ENCODE measurements at places on chromosomes 13 and 19.

GRCh38 chr13:84187626-84188025 is 305.4 kb upstream of the SLITRK1 start:
- no peak for DNase-seq

DNA sequence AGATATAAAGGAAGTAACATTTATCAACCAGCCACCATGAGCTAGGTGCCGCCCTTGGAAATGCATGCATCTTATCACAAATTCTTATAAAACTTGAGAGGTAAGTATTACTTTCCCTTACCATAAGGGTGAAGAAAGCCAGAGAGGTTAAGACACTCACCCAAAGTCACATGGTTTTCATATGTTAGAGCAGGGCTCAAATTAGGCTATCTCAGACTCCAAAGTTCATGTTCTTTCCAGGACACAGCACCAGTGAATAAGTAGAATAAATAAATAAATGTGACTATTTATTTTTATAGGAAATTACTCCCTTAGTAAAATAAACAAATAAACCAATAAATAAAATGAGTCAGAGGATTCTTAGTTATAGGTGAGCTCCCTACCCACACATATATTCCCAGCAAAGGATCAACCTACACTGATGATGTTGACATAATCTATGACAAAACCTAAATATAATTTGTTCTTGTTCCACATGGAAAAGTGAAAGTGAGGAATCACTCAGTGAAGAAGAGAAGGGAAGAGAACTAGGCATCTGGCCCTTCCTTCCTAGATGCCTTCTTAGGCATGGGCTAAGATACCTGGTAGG is 27.2 kb downstream of the SPRY2 start:
- no peak for DNase-seq

DNA sequence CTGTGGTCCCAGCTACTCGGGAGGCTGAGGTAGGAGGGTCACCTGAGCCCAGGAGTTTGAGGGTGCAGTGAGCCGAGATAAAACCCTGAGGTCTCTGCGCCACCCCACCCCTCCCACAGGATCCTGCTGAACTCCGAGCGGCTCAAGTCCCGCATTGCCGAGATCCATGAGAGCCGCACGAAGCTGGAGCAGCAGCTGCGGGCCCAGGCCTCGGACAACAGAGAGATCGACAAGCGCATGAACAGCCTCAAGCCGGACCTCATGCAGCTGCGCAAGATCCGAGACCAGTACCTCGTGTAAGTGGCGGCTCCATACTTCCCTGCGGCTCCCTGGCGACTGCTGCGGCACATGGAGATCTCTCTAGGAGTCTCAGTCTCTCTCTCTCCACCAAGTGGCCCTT is 6.6 kb upstream of the IFI30 start:
- DNase-seq, result no peak

- DNase-seq, result no peak
Measured at GRCh38 chr13:25848812-25849745, 202.7 kb downstream of the SHISA2 start.

DNA sequence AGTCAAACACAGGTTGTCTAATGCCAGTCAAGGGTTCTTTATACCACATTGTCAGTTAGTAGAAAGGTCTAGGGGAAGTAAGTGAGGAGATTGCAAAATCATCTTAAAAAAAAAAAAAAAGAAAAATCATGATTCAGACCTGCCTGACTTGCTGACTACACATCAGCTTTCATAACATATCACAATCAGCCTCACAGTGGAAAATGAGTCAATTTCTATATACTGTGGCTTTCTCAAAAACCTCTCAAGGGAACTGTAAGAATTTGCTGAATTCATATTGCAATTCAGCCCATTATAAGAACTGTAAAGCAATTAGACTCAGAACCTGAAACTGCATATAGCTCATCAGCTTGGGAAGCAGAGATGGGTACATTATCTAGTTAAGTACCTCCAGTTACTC is 75.3 kb upstream of the GPC6 start:
- peak; percentile 87 for DNase-seq

GRCh38 chr13:30607908-30608307 is 9.8 kb upstream of the USPL1 start:
- DNase-seq, result no peak

DNA sequence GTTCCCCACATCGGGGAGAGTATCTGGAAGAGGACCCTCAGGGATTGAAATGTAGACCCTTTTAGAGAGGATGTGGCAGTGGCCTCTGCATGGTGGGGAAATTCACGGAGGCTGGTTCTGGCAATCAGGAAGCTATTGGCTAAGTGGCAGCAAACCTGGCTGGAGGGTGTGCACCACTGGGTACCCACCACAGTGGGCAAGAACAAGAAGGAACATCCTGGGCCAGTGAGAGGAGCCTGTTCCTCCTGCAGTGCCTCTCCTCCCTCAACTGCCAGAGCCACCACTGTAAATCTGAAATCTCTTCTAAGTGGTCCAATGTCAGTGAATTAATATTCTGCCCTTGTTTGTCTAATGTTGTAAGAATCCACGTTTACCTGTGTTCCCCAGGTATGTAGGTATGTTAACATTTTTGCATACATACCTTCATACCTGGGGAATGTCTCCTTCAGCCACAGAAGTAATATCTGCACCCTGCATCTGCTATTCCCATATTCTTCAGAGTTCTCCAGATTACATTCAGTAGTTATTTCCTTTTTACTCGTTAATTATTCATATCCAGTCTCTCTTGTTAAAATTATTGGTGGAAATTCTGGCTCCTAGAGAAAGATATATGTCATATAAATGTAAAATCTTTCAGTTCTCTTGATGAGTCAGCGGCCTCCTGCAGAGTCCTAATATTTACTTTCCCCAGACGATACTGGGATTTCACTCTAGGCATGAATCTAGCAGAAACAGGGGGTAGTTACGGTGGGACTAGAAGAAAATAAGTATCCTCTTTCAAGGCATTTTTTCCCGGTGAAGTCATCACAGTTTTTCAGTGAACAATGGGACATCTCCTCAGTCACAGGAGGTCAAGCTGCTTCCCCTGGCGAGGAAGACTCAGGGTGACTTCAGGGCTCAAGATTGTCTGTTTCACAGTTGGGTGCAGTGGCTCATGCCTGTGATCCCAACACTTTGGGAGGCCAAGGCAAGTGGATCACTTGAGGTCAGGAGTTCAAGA is 148.3 kb downstream of the MYO16 start:
- peak; percentile 35 for DNase-seq

- DNase-seq, result no peak
Measured at GRCh38 chr13:73733706-73734105, 400.5 kb downstream of the KLF12 start.

GRCh38 chr13:27461940-27462584 is 11.7 kb upstream of the MTIF3 start:
- DNase-seq, result no peak

GRCh38 chr13:40432018-40432978 is 234.1 kb downstream of the FOXO1 start:
- no peak for DNase-seq

- DNase-seq, result no peak
Measured at GRCh38 chr19:50488389-50489194, 11.9 kb upstream of the GARIN5A start.

- DNase-seq, result no peak
Measured at GRCh38 chr13:107642831-107643230, 572.5 kb downstream of the LIG4 start.

DNA sequence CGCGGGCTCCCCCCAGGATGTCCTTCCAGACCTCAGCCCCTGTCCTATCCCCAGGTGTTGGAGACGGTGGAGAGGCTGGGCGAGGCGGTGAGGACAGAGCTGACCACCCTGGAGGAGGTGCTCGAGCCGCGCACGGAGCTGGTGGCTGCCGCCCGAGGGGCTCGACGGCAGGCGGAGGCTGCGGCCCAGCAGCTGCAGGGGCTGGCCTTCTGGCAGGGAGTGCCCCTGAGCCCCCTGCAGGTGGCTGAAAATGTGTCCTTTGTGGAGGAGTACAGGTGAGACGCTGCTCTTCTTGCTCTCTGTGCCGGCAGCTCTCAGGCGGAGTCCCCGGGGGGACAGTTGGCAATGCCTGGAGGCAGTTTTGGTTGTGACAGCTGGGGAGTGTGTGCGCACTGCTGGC is 6.9 kb downstream of the TTYH1 start:
- DNase-seq, result no peak

- peak; percentile 52 for DNase-seq
Measured at GRCh38 chr19:4057931-4058692, 8.6 kb downstream of the ZBTB7A start.

DNA sequence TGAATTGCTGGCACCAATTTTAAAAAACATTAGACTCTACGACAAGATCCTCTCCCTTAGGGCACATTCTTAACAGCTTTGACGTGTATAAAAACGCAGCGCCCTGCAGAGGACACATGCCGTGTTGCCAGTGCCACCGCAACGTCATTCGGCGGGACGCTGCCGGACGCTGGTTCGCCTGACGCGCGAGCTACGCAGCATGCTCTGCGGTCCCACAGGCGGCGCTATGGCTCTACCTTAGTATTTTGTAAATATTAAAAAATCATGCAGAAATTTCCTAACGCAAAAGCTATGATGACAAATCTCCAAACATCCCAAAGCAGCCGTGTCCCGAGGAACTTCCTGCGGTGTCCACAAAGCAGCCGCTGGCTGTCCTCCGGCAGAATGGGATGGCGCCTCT is 4.2 kb upstream of the ADPRHL1 start:
- no peak for DNase-seq

DNA sequence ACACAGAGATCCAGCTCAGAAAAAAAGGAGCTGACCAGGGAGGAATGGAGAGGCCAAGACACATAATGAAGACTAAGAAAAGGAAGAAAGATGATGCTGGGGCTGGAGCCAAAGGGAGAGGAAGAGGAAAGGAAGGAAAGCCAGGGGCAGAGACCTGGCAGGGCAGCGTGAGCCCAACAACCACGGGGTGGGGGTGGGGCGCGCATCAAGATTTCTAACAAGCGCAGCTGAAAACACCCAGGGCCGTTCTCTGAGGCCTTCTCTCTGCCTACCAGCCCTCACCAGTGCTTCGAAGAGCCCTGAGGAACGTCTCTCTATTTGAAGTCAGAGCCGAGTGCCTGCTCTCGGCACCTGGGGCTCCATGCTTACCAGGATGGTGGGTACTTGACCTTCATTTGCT is 23.6 kb upstream of the POU2F2 start:
- DNase-seq, result no peak

- no peak for DNase-seq
Measured at GRCh38 chr13:71685072-71685471, 181.9 kb downstream of the DACH1 start.

DNA sequence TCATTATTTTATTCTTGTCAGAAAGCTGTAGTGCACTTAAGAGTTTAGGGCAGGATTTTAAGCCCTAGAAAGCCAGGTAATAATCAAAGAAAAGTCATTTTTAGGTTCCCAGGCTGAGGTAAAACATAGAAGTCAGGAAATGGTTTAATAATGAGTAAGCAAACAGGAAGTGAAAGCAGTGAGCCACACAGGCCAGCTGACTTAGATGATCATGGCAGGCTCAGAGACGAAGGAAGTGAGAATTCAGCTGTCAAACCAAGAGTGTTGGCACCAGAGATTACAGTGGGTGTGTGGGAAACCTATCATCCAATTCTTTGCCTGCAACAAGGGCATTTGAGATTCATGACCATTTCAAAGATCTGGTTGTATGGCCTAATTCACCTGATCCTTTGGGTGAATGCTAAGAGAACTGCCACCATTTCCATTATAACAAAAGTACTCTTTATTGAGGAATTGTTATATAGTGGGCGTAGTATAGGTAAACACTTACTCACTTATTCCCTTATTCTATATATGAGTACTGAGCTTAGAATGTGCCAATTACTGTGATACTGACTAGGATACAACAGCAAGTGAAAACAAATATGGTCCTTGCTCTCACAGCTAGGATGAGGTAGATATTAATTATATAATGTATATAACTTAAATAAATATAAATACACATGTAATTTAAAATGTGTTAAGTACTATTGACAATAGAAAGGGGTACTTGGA is 103.7 kb upstream of the EDNRB start:
- DNase-seq, result peak; percentile 20

DNA sequence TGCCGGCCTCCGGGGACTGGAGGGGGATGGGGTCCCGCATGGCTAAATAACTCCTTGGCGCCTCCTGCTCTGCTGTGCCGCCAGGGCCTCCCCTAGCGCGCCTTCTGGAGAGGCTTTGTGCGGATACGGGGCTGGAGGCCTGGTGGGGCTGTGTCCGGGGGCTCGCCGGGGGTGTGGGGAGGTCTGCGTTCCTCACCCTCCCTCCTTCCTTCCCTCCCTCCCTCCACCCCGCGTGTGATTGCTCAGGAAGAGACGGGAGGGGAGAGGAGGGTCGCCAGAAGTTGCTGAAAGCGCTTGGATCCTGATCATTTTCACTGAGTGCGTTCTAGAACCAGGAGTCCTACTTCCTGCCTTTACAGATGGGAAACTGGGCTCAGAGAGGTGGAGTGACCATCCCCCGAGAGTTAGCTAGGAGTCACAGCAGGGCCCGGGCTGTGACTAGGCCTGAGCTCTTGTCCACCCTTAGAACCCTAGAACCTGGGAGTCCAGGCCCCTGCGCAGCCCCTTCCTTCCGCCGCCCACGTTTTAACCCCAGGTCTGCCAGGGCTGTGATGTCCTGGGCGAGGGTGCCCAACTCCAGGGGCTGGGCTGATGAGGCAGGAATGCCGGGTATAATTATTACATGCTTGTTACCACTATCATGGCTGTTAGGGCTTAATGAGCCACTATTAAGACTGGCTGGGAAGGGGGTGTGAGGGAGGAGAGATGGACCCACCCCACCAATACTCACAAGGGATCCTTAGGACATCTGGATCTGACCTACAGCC is 782 bp upstream of the JUND start:
- no peak for DNase-seq

DNA sequence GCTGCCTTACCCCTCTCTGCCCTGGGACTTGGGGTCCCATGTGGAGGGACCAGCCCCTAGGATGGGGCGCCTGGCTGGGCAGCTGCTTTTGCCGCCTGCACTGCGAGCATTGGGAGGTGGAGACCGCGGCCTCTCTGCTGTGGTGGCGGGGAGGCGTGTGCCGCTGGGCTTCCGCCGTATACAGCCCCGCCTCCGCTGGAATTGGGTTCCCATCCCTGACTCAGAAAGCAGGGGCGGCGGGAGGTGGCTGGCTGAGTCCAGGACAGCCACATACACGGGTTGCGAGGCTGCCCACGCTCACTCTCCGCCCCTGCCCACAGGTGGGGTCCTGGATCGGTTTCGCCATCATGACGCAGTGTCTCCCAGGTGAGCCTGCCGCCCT is 6.6 kb downstream of the NDUFB7 start:
- no peak for DNase-seq

- no peak for DNase-seq
Measured at GRCh38 chr13:93244141-93244917, 17.7 kb downstream of the GPC6 start.

- DNase-seq, result no peak
Measured at GRCh38 chr19:28927456-28927855, 285.5 kb downstream of the UQCRFS1 start.

- DNase-seq, result no peak
Measured at GRCh38 chr13:46721054-46721453, 75.9 kb downstream of the ESD start.

GRCh38 chr19:7349961-7350711 is 1.4 kb downstream of the ARHGEF18 start:
- DNase-seq, result no peak

GRCh38 chr13:29573190-29573589 is 22.3 kb downstream of the SLC7A1 start:
- DNase-seq, result peak; percentile 52
